ENCODE measurements at places on chromosomes 1 and 21.

DNA sequence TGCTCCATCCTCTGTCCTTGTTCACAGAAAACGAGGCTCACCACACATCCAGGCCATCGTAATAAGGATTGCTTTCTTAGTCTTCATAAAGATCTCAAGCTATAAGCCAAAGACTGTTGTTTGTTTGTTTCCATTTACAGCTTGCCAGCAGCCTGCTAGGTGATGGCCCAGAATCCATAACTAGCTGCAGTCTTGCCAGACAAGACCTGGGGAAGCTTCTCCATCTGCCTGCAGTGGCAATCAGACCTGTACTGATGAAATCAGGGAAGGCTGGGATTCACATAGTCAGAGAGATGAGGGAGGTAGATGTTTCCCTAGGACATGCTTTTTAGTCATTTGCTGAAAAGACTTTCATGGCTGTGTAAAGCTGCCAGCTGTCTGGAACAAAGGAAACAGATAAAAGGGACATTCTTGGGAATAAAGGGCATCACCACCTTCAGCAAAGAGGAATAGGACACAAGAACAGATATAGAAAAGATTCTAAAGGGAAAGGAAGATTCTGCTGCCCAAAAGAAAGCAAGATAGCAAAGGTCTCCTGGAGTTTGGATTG, 51.0 kb downstream of the MT1HL1 start:
- DNase-seq = no peak

GRCh38 chr1:99363531-99363930, 99.2 kb downstream of the PLPPR4 start:
- DNase-seq = no peak

DNA sequence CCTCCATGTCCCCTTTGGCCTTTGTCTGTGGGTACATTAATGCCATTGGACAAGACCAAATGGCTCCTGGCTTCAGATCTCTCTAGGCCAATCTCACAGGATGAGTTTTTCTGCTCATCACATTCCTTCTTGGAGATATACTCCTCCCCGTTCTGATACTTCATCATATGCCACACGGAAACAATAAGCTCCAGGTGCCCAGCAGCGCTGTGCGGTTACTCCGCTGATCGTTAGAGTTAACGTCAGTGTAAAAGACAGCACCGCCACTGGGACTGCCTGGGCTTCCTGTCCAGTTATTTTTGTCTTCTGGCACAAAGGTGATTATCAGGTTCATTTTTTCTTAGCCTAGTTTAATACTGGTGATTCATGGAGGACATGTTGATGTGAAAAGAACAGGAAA, 22.5 kb downstream of the CACHD1 start:
- DNase-seq = no peak

- no peak for DNase-seq
These were observed 69.3 kb upstream of the WARS2 start for GRCh38 chr1:119209596-119210295.

DNA sequence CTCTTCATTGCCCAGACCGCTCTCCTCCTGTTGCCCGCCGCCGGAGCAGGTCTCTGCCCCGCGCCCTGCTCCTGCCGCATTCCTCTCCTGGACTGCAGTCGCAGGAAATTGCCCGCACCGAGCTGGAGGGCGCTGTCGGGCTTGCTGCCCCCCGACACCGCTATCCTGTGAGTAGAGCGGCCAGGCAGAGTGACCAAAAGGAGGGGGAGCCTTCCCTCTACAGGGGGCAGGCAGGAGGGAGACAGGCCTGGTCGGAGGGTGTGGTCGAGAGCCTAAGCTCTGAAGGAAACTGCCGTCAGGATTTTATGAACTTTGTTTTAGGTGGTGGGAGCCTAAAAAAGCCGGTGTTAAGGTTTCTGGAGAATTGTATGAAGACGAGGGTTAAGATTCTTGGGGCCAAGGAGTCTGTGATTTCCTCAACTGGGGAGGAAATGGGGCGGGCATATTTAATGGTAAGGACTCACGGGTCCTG, 517 bp downstream of the LRIG2 start:
- DNase-seq = peak; percentile 89

DNA sequence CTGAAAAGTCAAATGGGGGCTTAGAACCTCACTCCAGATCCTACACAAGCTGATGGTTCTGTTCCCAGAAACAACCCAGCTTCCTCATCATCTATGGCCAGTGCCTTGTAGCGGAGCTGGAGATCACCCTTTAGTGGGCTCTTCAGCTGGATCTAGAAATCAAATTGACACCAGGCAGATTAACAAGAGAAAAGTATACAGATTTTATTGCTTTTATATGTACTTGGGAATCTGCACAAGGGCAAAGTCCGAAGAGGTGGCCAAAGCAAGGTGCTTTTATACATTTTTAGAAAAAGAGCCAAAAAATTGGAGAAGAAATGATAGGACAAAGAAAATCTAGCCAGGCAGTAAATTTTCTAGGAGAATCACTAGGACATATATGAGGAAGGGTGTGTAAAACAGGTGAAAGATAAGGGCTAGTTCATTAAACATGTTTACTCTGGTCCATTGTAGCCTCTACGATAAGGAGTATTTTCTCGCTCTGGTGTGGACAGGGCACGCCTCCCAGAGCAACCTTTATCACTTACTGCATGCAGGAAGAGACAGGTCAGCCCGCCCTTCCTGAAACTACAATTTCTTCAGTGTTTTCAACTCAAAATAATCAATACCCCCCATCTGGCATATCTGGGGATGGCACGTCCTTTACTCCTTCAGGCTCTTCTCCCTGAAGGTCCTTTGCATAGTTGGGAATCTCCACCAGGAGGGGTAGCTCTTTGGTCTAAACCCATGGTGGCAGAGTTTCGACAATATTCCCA, 14.0 kb upstream of the LGALS8 start:
- DNase-seq = no peak

Data from islet precursor cell (in vitro differentiated cells).